HS-27A (cell line): ENCODE measurements at places on chromosomes 12 and 14.

DNA sequence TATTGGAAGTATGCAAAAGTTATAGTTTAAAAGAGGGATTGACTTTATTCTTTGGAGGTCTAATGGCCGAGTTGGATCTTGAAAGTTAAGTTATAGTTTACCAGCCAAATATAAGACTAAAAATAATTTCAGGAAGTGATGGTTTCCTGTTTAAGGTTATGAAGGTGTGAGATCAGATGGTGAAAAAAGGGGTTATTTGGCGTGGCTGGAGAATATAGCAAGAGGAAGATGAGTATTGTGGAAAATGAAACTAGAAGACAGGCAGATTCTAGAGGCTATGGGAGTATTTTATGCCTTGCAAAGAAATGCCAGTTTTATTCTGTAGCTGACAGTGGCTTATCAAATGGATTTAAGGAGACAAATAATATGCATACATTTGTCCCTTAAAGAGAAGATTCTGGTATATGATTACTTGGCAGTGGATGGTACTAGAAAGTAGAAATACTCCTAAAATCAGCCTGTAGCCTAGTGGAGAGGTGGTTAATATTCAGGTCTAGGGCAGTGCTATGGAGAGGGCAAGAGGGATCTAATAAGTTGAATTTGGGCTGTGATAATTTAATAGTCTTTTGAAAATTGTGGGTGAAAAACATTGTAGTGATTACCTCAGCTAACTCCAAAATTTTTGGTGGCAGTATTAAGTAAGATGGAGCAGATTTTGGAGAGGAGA is 1091.8 kb upstream of the ATXN7L3B start:
- no peak for DNase-seq

DNA sequence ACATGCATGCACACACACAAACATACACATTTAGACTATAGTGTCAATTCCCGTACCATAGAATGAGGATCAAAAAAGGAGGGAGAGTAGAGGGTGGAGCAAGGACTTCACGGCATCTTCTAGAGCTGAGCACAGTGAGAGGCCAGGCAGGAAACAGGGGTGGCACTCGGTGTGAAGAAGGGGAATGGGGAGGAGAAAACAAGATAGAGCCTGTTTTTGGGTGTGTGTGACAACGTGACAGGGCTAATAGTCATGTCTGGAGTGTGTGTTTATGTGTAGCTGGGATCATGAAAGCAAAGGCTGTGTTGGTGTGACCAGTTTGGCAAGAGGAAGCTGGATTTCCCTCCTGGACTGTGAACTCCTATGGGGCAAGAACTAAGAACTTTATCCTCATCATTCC is 9.9 kb upstream of the ACVR1B start:
- no peak for DNase-seq

DNA sequence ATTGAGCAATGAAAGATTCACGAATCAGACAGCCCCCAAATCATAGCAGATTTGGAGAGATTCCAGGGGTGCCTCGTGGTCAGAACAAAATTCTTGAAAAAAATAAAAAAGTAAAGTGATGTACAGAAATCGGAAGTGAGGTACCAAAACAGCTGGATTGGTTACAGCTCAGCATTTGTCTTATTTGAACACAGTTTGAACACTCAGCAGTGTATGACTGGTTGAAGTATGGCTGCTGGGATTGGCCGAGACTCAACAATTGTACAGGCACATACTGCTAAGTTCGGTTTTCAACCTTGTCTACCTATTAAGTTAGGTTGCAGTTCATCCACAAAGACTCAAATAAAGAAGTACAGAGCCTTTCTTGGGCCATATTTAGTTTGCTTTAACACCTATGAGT is 865.4 kb upstream of the TMEM132C start:
- no peak for DNase-seq

- DNase-seq, result no peak
Measured at GRCh38 chr12:29763301-29763683, 20.4 kb downstream of the TMTC1 start.

GRCh38 chr14:82387699-82388098 is 854.0 kb upstream of the SEL1L start:
- no peak for DNase-seq

- no peak for DNase-seq
Measured at GRCh38 chr12:8089716-8090115, 7.6 kb downstream of the NECAP1 start.

- DNase-seq, result no peak
Measured at GRCh38 chr12:81541121-81541520, 218.0 kb downstream of the PPFIA2 start.

- no peak for DNase-seq
Measured at GRCh38 chr14:35695647-35696046, 113.4 kb downstream of the RALGAPA1 start.

GRCh38 chr14:70947739-70948138 is 40.5 kb downstream of the PCNX1 start:
- no peak for DNase-seq

- no peak for DNase-seq
Measured at GRCh38 chr12:18580706-18581105, 157.1 kb downstream of the PLCZ1 start.

- DNase-seq, result no peak
Measured at GRCh38 chr14:68616221-68616902, 176.5 kb downstream of the ZFP36L1 start.

- no peak for DNase-seq
Measured at GRCh38 chr14:21309238-21309636, 29.4 kb downstream of the RPGRIP1 start.

DNA sequence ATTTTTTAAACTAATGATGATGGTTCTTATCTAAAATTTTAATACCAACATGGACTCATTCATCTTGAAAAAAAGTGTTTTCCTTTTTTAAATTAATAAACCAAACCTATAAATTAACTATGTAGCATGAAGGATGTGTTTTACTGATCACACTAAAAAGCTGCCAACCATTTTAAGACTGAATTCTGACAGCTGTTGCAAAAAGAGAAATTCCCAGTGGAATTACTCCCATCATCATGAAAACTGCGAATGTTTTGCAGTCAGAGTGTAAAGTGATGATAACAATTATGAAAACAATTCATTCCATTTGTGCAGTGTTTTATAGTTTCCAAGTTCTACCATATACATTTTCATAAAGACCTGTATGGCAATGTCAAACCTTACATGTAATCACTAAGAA is 232.8 kb downstream of the SLC2A13 start:
- no peak for DNase-seq

GRCh38 chr12:83150465-83151189 is 463.9 kb downstream of the TMTC2 start:
- DNase-seq, result no peak

DNA sequence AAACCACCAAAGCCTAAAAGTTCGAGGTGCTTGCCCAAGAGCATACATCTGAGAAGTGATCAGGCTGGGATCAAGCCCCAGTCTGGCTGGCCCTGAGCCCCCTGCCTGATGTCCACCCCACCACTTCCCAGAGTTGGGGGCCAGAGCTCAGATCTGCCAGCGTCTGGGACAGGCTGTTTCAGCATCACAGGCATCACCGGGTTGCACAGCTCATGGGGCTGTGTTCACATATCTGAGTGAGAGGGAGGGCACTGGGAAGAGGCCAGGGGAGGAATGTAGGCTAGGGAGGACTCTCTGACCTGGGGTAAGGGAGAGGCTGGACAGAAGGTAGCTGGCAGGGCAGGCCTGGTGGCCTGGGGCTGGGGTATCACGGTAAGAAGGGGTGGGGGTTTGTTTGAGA is 6.0 kb downstream of the TGM1 start:
- no peak for DNase-seq

GRCh38 chr12:55850401-55850800 is 7.7 kb upstream of the MMP19 start:
- DNase-seq, result no peak

GRCh38 chr12:130433411-130433810 is 95.7 kb downstream of the PIWIL1 start:
- no peak for DNase-seq

DNA sequence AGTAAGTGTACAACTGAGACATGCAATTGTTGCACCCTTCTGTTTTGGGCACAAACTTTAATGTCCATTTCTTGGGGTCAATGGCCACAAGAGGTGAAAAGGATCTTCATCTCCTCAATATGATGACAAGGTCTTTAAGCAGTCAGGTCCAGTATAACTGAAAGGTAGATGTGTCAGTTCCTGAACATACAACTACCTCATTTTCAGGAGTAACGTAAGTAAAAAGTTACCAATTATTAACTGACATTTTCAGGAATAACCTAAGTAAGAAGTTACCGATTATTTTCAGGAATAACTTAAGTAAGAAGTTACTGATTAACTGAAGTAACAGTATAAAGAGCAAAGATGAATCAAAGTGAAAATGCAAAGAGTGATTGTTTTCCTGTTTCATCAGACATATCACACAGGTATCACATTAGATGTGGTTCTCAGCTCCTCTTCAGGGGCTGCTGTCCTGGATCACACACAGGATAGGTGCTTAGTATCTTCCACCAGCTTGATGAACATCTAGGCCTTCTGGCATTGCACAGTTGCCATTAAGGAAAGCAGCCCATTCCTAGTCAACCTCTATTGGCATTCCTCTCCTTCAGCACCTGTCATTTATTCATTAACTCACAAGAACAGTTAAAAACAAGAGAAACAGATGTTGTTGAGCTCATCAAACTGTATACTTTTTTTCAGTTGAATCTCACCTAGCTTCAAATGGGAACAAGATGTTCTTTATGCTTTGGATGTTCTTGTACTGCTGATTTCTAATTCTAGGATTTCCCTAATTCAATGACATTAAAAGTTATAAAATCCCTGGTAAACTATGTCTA is 200.0 kb downstream of the FOXG1 start:
- no peak for DNase-seq

- no peak for DNase-seq
Measured at GRCh38 chr12:96226401-96226800, 32.2 kb downstream of the ELK3 start.

- DNase-seq, result no peak
Measured at GRCh38 chr14:50676814-50677516, 8.9 kb upstream of the SAV1 start.

DNA sequence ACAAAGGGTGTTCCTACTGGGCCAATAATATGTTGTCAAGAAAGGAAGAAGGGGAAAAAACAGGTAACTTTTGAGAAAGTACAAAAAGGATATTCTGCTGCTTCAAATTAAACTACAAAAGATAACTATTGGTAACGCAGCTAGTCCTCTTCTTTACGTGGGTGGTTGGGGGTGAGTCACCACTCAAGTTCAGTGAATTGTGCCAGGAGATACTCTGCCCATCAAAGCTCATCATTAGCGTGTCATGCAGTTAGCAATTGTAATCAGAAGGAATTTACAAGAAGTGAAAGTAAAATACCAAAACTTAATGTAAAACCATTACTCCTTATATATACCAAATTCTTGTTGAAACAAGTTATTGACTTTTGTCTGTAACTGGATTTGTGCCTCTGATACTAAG is 342.0 kb downstream of the NPAS3 start:
- DNase-seq, result no peak

GRCh38 chr12:80226576-80226975 is 127.2 kb downstream of the OTOGL start:
- DNase-seq, result peak; percentile 12

DNA sequence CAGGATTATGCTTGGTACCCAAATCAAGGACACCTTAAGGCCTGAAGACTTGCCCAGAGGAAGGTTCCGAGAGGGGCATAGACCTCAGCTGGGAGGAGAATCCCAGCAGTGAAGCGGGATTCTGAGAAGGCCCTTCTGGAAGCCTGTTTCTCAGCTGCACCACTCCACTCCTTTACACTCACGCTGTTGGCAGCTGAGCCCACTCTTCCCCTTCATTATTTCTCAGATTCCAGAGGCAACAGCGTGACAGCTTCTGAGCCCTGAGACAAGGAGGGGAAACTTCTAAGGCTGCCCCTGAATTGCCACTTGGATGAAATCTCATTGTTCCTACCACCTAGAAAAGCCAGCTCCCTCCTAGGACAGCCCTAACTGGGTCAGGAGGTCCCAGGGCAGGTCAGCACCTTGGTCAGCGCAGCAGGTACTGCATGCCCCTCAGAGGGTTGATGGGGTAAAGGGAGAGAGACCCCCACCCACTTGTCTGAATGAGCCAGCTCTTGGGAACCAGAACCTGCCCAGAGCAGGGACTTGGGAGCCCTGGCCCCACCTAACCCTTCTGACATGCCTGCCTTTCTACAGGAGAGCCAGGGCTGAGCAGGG is 53.9 kb downstream of the ISCA2 start:
- no peak for DNase-seq

DNA sequence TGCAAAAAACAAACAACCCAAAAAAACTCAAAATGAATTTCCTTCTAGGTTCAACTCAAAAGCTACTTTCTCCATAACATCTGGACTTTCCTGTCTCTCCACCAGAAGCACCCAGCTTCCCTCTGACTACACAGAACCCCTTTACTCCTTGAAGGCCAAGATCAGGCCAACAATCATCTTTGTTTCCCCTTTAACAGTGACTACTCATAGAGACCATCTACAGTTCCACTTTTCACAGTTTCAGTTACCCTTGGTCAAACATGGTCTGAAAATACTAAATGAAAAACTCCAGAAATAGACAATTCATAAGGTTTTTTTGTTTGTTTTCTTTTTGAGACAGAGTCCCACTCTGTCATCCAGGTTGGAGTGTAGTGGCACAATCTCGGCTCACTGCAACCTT is 11.8 kb downstream of the GCH1 start:
- DNase-seq, result no peak

DNA sequence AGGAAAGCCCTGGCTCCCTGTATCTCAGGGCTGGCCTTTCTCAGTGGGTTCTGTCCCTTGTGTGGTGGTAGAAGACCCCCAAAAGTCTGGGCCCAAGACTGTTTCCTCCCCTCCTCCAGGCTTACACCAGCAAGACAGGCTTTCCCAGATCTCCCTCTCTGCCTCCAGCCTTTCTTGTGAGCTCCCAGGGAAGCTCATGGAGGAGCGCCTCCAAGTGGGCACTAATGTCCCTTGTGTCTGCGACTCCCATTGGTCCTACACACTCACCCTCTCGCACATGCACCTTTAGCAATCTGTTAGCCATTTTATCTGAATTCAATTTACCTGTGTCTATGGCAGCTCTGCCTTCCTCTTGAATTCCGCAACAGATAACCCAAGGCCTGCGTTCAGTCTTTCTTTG is 251.1 kb upstream of the CAND1 start:
- no peak for DNase-seq

- no peak for DNase-seq
Measured at GRCh38 chr14:31078766-31079165, 52.6 kb upstream of the STRN3 start.

- no peak for DNase-seq
Measured at GRCh38 chr12:19161216-19161615, 31.7 kb downstream of the PLEKHA5 start.

DNA sequence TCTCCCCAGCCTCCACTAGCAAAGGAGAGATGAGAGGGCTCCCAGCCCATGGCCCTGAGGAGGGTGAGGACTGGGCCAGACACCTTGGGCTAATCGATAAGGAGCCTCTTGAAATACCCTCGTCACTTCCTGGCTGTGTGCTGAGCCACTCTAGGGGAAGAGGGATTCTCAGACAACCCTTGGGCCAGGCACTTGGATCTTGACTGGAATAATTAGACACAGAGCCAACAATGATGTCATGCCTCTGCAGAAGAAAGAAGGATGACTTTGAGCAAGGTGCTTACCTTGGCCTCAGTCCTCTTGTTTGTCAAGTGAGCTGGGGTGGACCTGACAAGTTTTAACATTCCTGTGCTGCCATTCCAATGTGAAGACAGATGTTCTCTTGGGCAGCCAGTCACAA is 83.1 kb downstream of the LRRC74A start:
- DNase-seq, result no peak
